ENCODE measurements at places on chromosomes 7 and 10. TPM values are rescaled to one million over a fixed set of nuclear protein-coding genes. Genes with fewer than 3 reads are reported as not detected.
A peak's percentile ranks its signal among the peaks of the same experiment; 100 is the strongest.

DNA sequence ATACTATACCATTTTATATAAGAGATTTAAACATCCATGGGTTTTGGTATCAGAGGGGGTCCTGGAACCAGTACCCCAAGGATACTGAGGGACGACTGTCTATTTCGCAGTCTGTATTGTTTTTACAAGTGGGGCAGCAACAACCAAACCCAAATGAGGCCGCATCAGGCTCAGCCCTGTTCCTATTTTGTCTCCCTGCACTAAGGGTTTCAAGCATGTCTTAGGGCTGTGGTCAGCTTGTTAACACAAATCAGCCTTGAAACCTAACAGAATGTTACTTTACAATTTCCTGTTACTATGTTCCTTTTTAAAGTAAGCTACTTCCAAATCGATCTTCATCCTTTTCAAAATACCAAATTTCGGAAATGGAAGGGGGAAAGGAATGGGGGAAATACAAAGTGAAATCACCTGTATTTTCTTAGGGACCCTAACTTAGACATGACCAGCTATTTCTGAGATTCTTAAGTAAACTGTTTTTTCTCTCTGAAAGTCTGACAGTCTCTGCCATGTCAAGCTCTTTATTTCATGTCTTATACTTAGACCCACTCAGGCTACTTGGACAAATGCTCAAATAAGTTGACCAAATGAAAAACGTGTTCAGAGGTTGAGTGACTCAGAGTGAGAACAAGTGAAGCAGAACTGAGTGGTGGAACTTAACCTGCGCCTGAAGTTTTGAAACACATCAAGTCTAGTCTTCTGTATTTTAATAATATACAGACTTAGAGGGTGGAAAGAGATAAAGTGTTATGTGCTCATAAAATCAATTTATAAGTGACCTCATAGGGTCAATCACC is 75.8 kb downstream of the C1GALT1 start:
- H3K27me3 ChIP-seq, result no peaks in the 10 kb centered on the region
- no peaks in the 10 kb centered on the region for H3K36me3 ChIP-seq
- no peak overlapping the region for H3K4me3 ChIP-seq
- no peaks in the 10 kb centered on the region for H3K4me1 ChIP-seq

DNA sequence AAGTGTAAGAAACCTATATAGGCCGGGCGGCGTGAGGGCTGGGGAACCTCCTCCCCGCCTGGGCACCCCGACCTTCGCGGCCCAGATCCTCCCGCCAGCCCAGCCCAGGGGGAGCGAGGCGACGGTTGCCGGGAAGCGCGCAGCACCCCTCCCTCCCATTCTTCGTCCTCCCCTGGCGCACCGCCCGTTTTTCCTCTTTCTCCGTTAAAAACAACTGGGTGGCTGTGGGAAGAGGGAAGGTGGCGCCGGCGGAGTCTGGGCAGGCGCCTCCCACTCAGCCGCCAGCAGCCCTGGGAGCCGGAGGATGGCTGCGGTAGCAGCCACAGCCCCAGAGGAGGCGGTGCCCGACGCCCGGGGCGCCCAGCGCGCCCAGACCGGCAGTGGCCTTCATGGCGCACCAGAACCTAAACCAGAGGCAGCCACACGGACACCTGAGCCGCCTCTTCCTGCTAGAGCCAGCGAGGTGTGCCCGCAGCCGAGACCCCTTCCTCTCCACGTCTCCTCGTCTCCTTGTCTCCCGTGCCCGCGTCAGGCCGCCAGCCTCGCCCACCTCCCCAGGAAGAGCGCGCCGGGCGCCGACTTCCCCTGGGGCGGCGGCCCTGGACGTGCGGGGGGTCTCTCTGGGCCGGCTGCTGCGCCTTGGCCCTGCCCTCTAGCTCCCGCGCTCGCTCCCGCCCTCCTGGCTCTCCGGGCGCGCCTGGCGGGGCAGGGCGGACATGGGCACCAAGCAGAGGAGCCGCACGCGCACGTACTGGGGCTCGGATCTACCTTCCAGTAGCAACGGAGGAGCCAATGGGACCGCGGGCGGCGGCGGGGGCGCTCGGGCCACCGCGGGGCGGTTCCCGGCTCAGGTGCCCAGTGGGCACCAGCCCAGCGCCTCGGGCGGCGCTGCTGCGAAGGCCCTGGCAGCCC is 32.8 kb upstream of the SFTPD start:
- no peaks in the 10 kb centered on the region for H3K36me3 ChIP-seq
- no peaks in the 10 kb centered on the region for H3K4me1 ChIP-seq
- peaks cover 33% of the 10 kb centered on the region for H3K27me3 ChIP-seq
- no peak overlapping the region for H3K27ac ChIP-seq

GRCh38 chr7:70619130-70619529 is 512.8 kb upstream of the GALNT17 start:
- no peaks in the 10 kb centered on the region for H3K36me3 ChIP-seq
- peaks cover 8% of the 10 kb centered on the region for H3K4me1 ChIP-seq
- no peak overlapping the region for H3K4me3 ChIP-seq
- no peak overlapping the region for H3K27ac ChIP-seq
- no peak for DNase-seq

- no peaks in the 10 kb centered on the region for H3K36me3 ChIP-seq
- peaks cover 9% of the 10 kb centered on the region for H3K4me1 ChIP-seq
- H3K4me3 ChIP-seq, result no peak overlapping the region
- H3K27ac ChIP-seq, result no peak overlapping the region
Measured at GRCh38 chr10:114577133-114577532, 80.9 kb downstream of the ABLIM1 start.

- H3K4me3 ChIP-seq, result no peak overlapping the region
- peak overlapping the region; percentile 12 for H3K27ac ChIP-seq
- peaks cover 19% of the 10 kb centered on the region for H3K4me1 ChIP-seq
- DNase-seq, result peak; percentile 74
- H3K27me3 ChIP-seq, result no peaks in the 10 kb centered on the region
Measured at GRCh38 chr7:82050792-82051191, 280.9 kb upstream of the HGF start.

DNA sequence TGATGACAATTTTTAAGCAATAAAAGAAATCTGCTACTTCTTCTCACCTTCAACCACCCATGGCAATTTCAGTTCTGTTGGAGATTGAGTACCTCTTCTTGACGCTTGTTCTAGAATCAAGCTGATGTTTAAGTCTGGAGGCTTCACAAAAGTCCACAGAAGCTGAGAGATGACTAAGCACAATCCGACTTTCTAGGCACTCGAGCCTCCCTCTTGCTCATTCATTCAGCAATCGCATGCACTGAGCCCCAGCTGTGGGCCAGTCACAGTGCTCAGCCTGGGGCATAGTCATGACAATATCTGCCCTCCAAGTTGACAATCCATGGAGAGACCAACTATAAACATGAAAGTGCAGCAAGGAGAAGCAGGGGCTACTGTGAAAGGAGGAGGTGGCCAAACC is 103.2 kb downstream of the IPMK start:
- no peaks in the 10 kb centered on the region for H3K4me1 ChIP-seq
- no peaks in the 10 kb centered on the region for H3K27me3 ChIP-seq
- no peak overlapping the region for H3K4me3 ChIP-seq
- no peaks in the 10 kb centered on the region for H3K36me3 ChIP-seq
- no peak for DNase-seq

- H3K36me3 ChIP-seq, result no peaks in the 10 kb centered on the region
- H3K4me1 ChIP-seq, result peaks cover 22% of the 10 kb centered on the region
- H3K27me3 ChIP-seq, result no peaks in the 10 kb centered on the region
- DNase-seq, result no peak
- no peak overlapping the region for H3K27ac ChIP-seq
- H3K4me3 ChIP-seq, result no peak overlapping the region
Measured at GRCh38 chr7:79285756-79286155, 167.7 kb downstream of the MAGI2 start.

- H3K27ac ChIP-seq, result no peak overlapping the region
- no peaks in the 10 kb centered on the region for H3K4me1 ChIP-seq
- H3K36me3 ChIP-seq, result no peaks in the 10 kb centered on the region
- H3K4me3 ChIP-seq, result no peak overlapping the region
Measured at GRCh38 chr7:69799048-69799697, 200.9 kb downstream of the AUTS2 start.

GRCh38 chr7:105596866-105597265 is 15.6 kb upstream of the EFCAB10 start:
- no peak overlapping the region for H3K27ac ChIP-seq
- H3K4me3 ChIP-seq, result no peak overlapping the region

GRCh38 chr7:49635800-49636199 is 137.6 kb upstream of the VWC2 start:
- no peaks in the 10 kb centered on the region for H3K4me1 ChIP-seq
- no peak for DNase-seq
- H3K4me3 ChIP-seq, result no peak overlapping the region

DNA sequence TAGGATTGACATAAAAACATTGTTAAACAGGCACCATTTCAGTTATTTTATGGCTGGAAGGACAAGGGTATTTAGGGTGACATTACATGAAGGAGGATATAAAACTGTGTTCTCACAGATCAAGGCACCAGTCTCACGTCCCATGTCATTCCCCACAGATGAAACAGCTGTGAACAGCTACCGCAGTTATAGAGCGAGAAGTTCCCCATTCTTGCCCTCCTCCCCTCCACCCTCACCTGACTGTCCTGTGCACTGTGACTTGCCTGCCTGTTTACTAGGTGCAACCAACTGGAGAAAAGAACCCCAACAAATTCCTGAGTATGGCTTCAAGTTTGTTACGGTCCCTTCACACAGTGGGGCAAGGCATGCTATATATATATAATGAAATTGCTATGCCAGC is 141.6 kb downstream of the SND1 start:
- no peak overlapping the region for H3K27ac ChIP-seq
- H3K36me3 ChIP-seq, result no peaks in the 10 kb centered on the region
- H3K4me3 ChIP-seq, result no peak overlapping the region
- no peak for DNase-seq
- H3K27me3 ChIP-seq, result no peaks in the 10 kb centered on the region

- no peak overlapping the region for H3K27ac ChIP-seq
- no peaks in the 10 kb centered on the region for H3K27me3 ChIP-seq
- DNase-seq, result peak; percentile 60
- peaks cover 3% of the 10 kb centered on the region for H3K4me1 ChIP-seq
- H3K36me3 ChIP-seq, result no peaks in the 10 kb centered on the region
- H3K4me3 ChIP-seq, result no peak overlapping the region
Measured at GRCh38 chr7:12942609-12943008, 255.2 kb downstream of the ARL4A start.

GRCh38 chr7:150450491-150451001 is at the start of gene GIMAP8:
Gene GIMAP8, plus strand, starts transcription at chr7:150450630. Its CDS starts 16,069 bp downstream, at chr7:150466699.
- H3K27me3 ChIP-seq, result peaks cover 4% of the 10 kb centered on the region
- no peak within 1 kb of the TSS for H3K4me3 ChIP-seq
- H3K36me3 ChIP-seq, result no peaks in the 10 kb centered on the region
- no peak for DNase-seq

- H3K4me1 ChIP-seq, result peaks cover 8% of the 10 kb centered on the region
- H3K36me3 ChIP-seq, result no peaks in the 10 kb centered on the region
- no peak overlapping the region for H3K4me3 ChIP-seq
- H3K27ac ChIP-seq, result no peak overlapping the region
- DNase-seq, result peak; percentile 11
- no peaks in the 10 kb centered on the region for H3K27me3 ChIP-seq
Measured at GRCh38 chr7:111364413-111364812, 197.9 kb downstream of the IMMP2L start.

- H3K27me3 ChIP-seq, result no peaks in the 10 kb centered on the region
- no peaks in the 10 kb centered on the region for H3K36me3 ChIP-seq
- H3K4me1 ChIP-seq, result no peaks in the 10 kb centered on the region
- no peak for DNase-seq
- H3K4me3 ChIP-seq, result no peak overlapping the region
Measured at GRCh38 chr7:48841739-48842138, 82.6 kb upstream of the CDC14C start.

GRCh38 chr10:109191823-109192222 is 731.5 kb downstream of the XPNPEP1 start:
- H3K27ac ChIP-seq, result no peak overlapping the region
- H3K36me3 ChIP-seq, result no peaks in the 10 kb centered on the region
- H3K4me1 ChIP-seq, result no peaks in the 10 kb centered on the region
- no peak for DNase-seq

FAM170B gene
- total RNA-seq, result not detected

COPG2 gene
- 20.6 TPM for total RNA-seq

ANKRD30A gene
- not detected for total RNA-seq
